Stimulated activated CD4-positive, alpha-beta T cell treated with anti-CD3 and anti-CD28 coated beads, Interleukin-2, amount 100 ng/mL, for 4 hours (primary cell): ENCODE measurements at places on chromosomes 7 and 10.

DNA sequence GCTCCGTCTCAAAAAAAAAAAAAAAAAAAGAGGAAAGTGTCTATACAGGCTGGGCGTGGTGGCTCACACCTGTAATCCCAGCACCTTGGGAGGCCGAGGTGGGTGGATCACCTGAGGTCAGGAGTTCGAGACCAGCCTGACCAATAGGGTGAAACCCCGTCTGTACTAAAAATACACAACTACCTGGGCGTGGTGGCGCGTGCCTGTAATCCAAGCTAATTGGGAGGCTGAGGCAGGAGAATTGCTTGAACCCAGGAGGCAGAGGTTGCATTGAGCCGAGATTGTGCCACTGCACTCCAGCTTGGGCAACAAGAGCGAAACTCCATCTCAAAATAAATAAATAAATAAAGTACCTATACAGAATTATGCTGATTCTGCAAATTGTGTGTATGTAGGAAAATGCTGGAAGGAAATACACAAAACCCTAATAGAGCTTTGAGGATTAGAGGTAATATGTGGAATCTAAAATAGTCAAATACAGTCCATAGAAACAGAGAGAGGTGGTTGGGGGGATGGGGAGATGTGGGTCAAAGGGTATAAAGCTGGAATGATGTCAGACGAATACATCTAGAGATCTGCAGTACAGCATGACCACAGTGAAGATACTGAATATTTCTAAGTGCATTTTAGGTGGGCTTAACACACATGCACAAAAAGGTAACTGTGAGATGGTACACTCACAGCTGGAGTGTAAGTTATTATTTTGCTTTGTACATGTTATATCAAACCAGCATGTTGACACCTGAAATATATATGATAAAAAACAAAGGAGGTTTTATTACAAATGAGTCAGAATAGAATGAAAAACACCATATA lies 174.5 kb upstream of the KLF14 start:
- DNase-seq: no peak

GRCh38 chr10:122990278-122990677 lies 10.1 kb downstream of the PSTK start:
- no peak for DNase-seq

DNA sequence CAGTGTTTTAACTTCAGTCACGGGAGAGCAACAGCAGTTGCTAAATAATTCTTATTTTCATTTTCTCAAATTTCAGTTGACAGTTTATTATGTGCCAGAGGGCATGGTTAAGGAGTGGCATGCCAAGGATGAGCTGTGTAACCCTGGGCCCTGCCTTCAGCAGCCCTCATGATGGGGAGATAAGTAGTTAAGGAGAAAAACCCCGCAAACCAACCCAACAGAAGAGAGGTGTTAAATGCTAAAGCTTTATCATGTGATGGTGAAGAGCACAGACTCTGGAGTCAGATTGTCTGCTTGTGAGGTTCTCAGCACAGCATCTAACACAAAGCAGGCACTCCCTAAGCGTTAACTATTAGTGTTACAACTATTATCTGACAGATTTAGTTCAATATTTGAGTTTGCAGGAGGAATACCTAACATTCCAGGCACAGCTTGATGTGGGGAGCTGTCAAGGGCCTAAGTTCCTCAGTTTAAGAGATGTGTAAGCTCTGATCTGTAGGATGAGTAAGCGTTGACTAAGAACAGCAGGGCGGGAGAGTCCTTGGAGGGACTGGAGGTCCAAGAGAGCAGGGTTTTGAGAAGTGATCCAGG lies 29.6 kb downstream of the STAM start:
- DNase-seq: no peak

- DNase-seq: no peak
Measured at GRCh38 chr7:124457841-124458240, 307.8 kb downstream of the GPR37 start.

DNA sequence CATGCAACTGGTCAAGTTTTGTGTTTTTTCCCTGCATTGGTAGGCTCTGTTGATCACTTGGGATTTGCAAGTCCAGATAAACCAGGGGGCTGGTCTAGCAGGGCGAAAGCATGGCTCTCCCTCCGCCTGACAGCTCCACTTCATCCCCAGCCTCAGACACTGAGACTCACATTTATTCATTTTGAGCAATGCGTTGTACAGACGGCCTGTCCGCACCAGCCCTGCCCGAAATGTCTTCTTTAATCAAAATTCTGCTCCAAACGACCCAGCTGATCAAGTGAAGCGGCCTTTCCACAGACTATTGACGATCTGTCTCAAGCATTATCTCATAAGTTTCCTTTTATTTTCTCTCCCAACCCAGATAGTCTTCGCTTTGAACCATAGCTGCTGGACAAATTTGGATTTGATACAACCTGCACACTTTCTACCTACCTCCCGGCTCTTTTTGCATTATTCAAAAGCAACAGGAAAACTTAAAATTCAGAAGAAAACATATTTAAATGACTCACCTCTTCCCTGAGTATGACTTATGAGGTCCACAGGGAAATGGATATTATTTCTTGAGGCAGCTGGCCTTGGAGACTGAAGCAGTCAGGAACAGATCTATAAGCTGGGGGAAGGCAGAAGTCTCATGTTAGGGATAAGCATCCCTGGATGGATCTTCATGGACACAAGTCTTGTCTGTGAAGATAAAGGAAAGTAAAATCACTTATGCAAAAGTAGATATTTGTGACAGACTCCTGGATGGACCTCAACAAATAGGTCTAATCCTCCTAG lies 498.9 kb upstream of the MGMT start:
- DNase-seq: no peak

GRCh38 chr7:66206119-66206933 lies 1.2 kb downstream of the TPST1 start:
- no peak for DNase-seq

- no peak for DNase-seq
Measured at GRCh38 chr7:132097550-132098134, 478.6 kb downstream of the PLXNA4 start.

GRCh38 chr7:104096683-104097082 lies 107.2 kb upstream of the RELN start:
- DNase-seq: no peak

GRCh38 chr10:21337171-21337792 lies 188.2 kb downstream of the SKIDA1 start:
- DNase-seq: no peak

DNA sequence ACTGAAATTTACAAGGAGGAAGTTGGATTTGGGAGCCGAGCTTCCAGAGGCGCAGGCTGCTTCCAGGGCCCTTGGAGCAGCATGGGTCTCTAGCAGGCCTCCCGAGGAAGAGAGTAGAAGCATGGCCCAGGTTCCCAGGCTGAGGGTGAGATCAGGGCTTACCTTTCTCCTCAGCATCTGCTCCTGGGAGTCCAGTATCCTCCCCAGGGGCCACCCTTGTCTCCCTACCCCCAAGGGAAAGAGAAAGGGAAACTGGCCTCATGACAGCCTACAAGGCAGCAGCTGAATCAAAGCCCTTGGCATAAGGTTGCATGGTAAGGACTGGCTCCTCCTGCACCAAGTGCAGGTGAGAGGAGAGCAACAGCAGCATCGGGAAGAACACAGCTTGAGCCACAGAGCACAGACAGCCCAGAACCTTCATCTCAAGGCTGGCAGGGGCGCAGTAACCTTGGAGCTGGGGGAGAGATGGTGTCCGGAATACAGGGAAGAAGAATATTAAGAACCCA lies 114.5 kb downstream of the MARCHF5 start:
- no peak for DNase-seq

- no peak for DNase-seq
Measured at GRCh38 chr7:112646783-112647182, 143.4 kb downstream of the TMEM168 start.

GRCh38 chr10:133253361-133253955 lies 15.8 kb downstream of the VENTX start:
- no peak for DNase-seq

- no peak for DNase-seq
Measured at GRCh38 chr7:74542558-74543117, 88.9 kb downstream of the GTF2IRD1 start.

- DNase-seq: no peak
Measured at GRCh38 chr7:48025624-48026023, 3.3 kb downstream of the SUN3 start.

- DNase-seq: no peak
Measured at GRCh38 chr7:71133232-71133622, 1.3 kb downstream of the GALNT17 start.

DNA sequence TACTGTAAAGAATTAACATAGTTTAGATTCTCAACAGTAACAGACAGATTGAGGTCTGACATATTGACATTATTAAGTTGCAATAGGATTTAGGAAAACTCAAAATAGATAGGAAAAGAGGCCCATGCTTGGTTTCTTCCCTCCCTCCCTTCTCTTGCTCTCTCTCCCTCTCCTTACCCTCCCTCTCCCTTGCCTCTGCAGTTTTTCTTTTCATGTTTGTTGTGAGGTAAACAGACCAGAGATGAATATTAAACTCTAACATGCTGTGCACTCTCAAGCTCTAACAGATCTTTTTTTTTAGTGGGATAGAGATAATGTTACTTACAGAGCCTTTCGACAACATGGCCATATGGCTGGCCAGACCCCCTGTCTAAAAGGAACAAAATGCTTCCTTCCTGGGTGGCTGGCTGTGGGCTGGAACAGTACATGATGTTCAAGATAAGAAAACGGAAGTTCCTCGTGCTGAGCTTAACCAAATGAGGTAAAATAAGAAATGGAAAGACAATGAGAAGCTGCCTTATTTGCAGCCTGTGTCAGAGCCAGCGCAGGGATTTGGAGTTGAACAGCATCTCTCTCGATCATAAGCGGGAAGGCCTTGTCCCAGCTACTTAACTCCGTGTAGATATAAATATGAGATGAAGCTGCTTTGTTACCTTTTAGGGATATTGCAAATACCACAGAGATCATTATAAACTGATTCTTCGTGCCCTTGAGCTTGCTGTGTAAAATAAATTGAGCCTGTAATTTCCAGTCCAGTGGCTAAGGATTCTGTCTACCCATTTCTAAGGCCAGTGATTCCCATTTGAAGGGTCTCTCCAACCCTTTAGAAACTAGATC lies 391.9 kb upstream of the NPVF start:
- no peak for DNase-seq

- DNase-seq: no peak
Measured at GRCh38 chr7:94970085-94970576, 62.7 kb downstream of the PPP1R9A start.

GRCh38 chr10:87507879-87508483 lies 3.3 kb downstream of the MINPP1 start:
- no peak for DNase-seq

- DNase-seq: no peak
Measured at GRCh38 chr7:138565071-138565450, 105.0 kb downstream of the TRIM24 start.

GRCh38 chr7:52615021-52615695 lies 420.3 kb upstream of the POM121L12 start:
- no peak for DNase-seq

GRCh38 chr7:142420554-142421362 lies 162.9 kb upstream of the PRSS58 start:
- no peak for DNase-seq

- DNase-seq: no peak
Measured at GRCh38 chr7:30069096-30069867, 41.1 kb downstream of the PLEKHA8 start.

DNA sequence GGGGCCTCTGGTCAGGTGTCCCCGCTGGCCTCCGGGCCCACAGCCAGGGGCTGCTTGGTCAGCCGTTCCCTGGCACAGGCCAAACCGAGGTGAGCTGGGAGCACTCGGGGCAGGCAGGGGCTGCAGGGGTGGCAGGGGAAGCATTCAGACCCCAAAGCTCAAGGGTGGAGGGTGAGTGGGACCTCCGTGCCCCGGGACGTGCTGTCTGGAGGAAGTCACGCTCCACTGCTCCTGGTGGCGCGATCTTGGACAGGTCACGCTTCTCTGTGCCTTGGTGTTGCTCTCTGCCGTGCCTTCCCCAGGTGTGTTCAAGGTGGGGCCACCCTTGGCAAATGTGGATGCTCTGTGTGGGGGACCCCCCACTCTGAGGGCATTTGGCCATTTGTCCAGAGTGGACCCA lies 24.6 kb upstream of the ELFN1 start:
- DNase-seq: no peak

GRCh38 chr10:83522881-83523386 lies 616.4 kb upstream of the GHITM start:
- no peak for DNase-seq

DNA sequence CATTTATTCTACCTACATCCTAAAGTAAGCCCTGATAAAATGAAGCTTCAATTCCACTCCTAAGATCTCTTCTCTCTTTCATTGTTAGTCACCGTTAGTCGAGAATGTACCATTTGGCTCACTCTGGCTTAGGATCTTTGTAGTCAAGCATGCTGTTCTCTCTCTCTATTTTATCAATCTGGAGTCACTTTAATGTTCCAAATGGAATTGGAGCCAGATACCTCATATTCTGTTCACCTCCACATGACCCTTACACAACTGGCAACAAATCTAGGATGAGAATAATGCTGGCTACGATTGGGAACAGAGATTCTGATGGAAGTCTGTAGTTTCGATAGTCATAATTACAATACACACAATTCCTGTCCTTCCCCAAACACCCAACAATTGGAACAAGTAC lies 213.7 kb downstream of the TWIST1 start:
- no peak for DNase-seq

GRCh38 chr10:45471059-45471458 lies 97.0 kb downstream of the ALOX5 start:
- DNase-seq: no peak
